ENCODE measurements at places on chromosomes 5 and 9.

DNA sequence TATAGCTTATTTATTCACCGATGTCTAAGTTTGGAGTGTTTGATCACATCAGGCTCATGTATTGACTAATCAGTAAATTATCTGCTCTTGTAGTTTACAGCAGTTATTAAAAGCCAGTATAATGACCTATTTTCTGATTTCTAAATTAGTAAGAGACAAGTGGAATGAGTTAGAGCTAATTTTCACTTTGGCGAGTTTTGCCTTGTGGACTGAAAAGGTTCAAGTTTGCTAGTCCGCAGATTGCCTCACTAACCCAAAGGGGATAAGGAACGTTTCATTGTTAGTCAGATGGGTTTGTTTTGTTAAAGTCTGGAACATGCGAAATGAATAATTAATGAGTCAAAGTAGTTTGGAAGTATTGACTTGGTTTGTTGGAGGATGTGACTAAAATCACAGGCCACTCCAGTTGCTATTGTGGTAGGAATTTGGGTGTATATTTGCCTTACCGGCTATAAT lies 40.1 kb downstream of the SMARCA2 start:
- DNase-seq = no peak

- peak; percentile 92 for DNase-seq
Observed at GRCh38 chr5:28403846-28404245, 1365.5 kb upstream of the CDH9 start.

GRCh38 chr5:42022383-42022972 lies 97.4 kb downstream of the FBXO4 start:
- no peak for DNase-seq

DNA sequence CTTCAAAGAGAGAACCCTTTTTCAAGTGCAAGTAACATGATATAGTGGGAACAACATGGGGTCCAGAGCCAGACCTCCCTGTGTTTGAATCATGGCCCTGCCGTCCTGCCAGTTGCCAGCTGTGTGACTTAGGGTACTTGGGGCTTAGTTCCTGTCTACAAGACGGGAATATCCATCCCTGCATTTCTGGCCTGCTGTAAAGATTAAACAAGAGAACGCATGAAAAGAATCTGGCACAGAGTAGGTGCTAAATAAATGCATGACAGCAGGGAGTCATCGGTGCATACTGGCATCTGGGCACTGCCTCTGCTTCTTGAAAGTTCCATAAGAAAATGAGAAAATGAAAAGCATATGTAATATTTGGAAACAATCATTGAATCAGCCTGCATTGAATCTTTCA lies 77.8 kb upstream of the PRRC1 start:
- DNase-seq = no peak

All from HAP-1 (cell line).